ENCODE measurements at places on chromosomes 16 and 17.

- no peak for DNase-seq
Measured at GRCh38 chr17:35906926-35907637, 23.5 kb downstream of the RDM1 start.

GRCh38 chr17:65287040-65287439, 149.9 kb downstream of the RGS9 start:
- DNase-seq = no peak

- no peak for DNase-seq
Measured at GRCh38 chr16:46763147-46763546, 15.0 kb upstream of the MYLK3 start.

DNA sequence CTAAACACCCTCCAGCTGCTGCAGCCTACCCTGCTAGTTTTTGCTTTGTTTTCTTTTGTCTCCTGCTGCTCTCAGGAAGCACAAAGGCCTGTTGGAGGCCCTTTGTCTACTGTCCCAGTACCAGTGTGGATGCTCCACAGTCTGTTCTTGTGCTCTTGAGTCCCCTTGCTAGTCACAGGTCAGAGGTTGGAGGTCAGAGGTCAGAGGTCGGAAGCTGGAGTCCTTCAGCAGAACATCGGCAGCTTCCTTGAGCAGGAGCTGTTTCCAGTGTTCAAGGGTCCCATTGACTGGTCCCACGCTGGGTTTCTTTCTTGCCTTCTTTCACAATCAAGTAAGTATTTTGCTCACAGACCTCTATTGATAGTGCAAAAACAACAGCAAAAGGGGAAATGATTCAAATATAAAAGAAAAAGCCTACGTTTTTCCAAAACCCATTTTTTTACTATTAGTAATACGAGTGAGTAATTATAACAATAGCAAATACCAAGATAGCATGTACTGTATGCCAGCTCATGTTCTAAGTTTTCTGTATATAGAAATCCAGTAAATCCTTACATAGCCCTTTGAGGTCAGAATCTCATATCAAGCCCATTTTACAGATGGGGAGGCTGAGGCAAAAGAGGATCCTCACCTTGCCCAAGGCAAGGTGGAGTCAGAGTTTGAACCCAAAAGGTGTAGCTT, 10.9 kb upstream of the IL34 start:
- no peak for DNase-seq

GRCh38 chr17:81338274-81339190, 43.4 kb upstream of the SLC38A10 start:
- no peak for DNase-seq

DNA sequence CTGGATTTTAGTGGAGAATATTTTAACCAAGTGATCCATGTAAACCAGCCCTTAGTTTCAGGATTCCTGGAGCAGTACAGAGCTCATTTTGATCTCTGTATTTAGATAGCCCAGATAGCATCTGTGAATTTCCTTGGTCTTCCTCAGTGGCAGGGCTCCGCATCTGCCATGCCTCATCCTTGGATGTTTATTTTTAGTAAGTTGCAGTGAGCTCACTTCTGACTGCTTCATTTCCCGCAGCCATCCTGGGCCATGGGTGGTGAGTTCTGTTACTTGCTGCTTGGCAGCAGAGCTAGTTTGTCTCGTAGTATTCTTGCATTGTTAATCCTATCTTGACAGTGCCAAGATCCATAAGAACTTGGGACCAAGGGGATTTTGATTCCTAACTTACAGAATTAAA, 33.7 kb downstream of the IST1 start:
- DNase-seq = no peak

DNA sequence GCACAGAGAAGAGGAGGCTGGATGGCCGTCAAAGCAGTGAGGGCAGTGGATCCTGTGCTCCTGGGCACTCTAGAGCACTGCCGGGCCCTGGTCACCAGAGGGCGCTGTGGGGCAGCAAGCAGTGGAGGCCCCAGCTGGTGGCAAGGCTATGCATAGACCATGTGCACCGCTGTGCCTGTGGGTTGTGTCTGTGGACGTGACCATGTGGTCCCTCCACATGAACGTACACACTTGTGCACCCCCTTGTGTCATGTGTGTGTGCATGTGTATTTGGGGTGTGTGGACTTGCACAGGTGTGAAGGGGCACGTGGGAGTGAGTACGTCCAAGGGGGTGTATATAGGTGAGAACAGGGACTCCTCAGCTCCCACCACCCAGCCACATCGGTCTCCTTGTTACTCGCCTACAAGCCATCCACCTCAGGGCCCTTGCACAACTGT, 4.4 kb upstream of the MAP2K3 start:
- DNase-seq = peak; percentile 86

- no peak for DNase-seq
Measured at GRCh38 chr16:65172356-65172755, 50.5 kb upstream of the CDH11 start.

DNA sequence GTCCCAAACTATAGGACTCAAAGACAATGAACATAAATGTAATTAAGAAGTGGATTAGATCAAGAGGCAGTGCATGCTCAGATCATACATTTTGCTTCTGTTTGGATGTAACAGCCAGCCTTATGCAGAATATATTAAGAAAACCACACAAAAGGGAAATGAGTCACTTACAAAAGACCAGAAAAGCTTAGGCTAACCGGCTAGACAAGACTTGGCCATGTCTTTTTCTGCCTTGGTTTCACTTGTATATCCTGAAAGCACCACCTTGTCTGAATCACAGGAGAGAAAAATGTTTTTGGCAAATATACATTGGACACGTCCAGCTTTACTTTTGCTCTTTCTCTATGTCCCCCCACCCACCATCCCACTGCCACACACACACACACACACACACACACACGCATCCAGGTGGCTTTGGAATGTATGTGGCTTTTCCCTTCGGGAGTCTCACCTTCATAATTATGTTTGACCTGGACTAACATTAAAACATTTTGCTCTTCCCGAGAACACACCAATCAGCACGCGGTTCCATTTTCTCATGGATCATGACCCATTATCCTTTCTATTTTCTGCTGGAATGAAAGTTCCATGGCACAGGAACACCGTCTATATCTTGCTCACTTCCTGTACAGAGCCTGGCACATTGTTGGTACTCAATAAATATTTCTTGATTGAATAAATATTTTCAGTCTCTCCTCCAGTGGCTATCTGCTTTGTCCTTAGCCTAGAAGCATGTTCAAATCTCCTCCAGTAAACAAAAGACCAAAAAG, 64.6 kb downstream of the CDK5R1 start:
- DNase-seq = no peak

- no peak for DNase-seq
Measured at GRCh38 chr17:1965556-1966273, 59.4 kb downstream of the RTN4RL1 start.

DNA sequence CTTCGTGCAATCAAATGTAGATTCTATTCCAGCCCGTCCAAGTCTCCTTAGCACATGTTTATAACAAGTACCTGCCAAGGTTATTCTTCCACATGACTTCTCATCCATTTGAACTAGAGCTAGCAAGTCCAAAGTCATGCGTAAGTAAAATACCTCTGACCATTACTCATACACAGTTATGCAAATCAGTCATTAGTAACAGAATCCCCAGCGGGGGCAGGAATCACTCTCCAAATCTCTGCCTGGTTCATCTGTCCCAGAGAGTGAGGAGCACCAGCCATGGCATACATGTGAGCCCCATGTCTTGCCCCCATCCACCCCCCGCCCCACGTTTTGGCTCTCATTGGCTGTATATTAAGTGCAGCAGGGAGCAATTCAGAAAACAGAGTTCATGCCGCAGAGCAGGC, 27.7 kb downstream of the SRL start:
- DNase-seq = no peak

GRCh38 chr16:72873044-72873443, 174.9 kb downstream of the ZFHX3 start:
- DNase-seq = no peak

- DNase-seq = no peak
Measured at GRCh38 chr16:11236461-11237254, 19.3 kb downstream of the SOCS1 start.

DNA sequence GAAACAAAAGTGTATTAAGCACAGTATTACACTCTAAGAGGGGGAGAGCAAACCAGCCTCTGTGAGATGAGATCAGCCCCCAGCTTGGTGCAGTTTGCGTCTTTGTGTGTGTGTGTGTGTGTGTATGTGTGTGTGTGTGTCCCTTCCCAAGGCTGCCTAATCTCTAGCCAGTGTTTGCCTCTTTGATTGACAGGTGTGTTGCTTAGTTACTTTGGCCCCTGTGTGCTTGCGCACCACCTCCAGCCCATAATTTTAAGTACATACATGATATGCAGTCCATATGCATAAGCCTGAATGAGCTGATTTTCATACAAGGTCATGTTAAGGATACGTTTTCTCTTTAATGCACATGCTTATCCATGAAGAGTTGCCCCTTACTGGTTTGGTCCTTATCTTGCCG, 2.1 kb upstream of the KRTAP3-2 start:
- DNase-seq = no peak

DNA sequence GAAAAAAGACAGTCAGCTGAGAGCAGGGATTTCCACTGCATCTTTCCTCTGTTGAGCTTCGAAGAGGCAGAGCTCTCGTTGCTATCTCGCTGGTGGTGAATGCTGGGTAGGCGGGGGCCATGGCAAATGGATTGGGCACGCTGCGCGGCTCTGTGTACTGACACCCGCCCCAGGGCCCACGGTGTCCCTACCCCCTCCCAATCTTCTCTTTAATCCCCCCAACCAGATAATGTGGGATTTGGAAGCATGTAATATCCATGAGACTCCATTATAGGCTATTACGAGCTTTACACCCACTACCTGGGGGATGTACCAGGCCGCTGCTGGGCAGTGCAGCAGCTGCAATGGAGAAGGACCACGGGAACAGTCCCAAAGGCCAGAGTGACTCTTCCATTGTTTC, 8.3 kb downstream of the PIPOX start:
- DNase-seq = no peak

DNA sequence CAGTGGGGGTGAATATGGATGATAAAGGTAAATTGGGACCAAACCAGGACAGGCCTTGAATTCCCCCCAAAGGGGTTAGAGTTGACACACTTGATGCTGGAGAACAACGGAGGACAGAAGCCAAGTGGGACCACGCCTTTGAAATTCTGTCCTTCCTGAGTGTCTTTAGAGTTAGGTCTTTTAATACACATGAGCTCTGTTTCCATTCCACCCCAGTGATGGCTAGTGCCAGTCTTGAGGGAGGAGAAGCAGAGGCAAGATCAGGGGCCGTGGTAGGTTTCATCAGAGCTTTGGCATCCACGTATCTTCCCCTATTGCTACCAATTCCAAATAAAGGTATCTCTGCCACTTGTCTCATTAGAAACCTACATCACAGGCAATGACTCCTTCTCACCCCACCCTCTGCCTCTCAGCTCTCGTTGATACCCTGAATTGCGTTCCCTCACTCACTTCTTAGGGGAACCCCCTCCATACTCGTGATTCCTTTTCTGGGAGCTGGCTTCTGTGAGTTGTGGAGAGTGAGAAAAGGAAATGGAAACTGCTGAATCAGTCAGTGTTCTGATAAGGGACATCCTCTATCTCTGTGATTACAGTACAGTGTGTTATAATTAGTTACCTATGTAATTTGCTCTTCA, 2.4 kb upstream of the CCL3L1 start:
- no peak for DNase-seq

GRCh38 chr17:9072696-9073339, 51.5 kb downstream of the NTN1 start:
- DNase-seq = no peak

DNA sequence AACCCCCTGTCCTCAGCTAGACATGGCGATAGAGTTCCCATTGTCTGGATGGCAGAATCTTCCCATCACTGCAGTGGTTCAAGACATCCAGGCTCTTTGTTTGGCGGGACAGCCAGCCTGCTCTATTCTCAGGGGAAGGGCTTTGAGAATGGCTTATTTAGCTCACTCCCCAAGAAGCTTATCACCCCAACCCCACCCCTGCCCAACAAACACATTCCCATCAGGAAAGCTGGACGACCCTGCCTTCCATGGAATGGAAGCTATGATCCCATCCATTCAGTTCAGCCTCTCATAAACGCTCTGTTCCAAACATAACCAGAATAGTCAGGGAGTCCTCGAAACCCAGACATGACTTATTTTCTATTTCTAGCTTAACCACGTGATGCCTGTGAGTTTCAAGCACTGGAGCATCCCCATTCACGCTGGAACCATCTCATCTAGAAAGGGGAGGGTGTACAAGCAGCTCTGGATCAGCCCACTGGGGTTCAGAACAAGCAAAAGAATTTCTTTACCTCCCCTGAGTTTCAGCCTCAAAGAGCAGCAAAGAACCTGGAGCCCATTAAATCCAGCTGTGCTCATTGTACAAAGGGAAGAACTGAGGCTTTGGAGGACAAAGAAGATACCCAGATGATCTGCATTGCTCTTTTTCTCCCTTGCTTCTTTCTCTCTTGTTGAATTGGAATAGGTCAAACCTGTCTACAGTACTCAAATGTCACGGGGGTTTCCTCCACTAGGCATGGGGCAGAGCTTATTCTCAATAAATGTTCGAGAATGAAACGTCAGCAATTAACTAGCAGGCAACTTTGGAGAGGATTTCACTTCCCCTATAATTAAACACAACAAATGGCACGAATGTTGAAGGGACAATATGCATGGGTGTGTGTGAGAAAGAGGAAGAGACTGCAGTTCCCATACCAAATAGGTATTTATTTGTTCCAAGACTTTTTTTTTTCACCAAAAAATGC, 93.1 kb downstream of the XYLT1 start:
- no peak for DNase-seq

- DNase-seq = no peak
Measured at GRCh38 chr16:88132836-88133506, 181.7 kb downstream of the BANP start.

GRCh38 chr16:49274591-49274990, 7.0 kb downstream of the CBLN1 start:
- DNase-seq = no peak

DNA sequence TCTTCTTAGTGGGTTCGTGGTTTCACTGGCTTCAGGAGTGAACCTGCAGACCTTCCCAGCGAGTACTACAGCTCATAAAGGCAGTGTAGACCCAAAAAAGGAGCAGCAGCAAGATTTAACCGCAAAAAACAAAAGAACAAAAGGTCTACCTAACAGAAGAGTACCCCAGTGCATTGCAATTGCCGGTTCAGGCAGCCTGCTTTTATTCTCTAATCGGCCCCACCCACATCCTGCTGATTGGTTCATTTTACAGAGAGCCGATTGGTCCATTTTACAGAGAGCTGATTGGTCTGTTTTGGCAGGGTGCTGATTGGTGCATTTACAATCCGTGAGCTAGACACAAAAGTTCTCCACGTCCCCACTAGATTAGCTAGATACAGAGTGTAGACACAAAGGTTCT, 2.0 kb upstream of the ARRB2 start:
- DNase-seq = no peak

Measured in HuH-7 (cell line).